ENCODE measurements at places on chromosomes 12 and 14.

DNA sequence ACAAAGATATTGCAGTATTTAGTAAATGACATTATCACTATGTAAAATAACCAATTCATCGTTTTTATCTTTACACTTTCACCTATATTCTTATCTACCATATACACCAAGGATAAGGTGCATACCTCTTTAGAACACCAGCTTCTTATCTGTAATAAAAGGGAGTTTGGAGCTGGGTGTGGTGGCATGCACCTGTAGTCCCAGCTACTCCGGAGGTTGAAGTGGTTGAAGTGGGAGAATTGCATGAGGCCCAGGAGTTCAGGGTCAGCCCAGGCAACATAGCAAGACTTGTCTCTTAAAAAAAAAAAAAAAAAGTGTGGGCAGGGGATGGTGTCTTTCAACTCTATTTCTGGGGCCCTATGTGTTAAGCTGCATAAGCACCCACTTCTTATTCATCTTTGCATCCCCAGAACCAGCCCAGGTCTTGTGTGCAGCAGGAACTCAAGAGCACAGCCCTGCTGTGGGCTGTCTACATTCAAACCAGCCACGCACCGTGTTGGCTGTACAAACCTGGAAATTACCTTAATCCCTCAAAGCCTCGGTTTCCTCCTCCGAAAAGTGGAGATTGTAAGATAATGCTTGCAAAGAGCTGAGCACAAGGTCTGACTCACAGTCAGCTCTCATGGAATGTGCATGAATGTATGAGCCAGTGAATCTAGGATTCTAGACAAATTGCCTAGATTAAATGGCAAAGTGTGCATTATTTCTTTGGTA, 256.6 kb upstream of the FOXN3 start:
- DNase-seq: no peak

GRCh38 chr12:29551812-29552211, 54.3 kb upstream of the OVCH1 start:
- no peak for DNase-seq

GRCh38 chr14:24887623-24888304, 162.2 kb downstream of the STXBP6 start:
- no peak for DNase-seq

GRCh38 chr12:107610021-107610859, 75.4 kb upstream of the PWP1 start:
- DNase-seq: peak; percentile 73

DNA sequence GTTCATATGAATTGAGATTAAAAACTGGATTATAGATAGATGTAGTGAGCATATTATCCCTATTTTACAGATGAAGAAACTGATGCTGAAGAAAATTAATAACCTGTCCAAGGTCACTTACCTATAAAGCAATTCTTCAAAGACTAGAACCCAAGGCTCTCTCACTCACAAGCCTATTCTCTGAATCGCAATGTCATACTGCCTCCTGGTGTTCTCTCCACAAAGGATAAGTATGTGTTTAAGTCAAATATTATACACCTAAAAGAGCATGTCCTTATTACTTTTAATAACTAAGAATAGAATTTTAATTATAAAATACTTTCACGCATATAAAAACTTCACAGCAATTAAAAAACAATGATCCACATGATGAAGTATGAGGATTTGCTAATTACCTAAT, 721.3 kb upstream of the USP15 start:
- DNase-seq: peak; percentile 23

DNA sequence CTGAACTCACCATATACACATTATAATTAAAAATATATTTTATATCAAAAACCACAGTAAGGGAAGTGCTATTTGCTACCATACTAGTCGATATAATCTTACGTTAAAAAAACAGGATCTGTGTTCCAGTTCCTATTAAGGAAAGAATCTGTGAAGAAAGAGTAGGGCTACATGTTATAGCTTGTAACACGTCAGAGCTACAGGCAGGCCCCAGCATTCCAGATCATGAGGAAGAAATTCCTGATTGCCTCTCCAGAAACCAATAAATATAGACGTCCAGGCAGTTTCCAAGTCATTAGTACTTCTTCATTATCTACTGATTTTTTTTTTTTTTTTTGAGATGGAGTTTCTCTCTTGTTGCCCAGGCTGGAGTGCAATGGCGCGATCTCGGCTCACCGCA, 20.6 kb downstream of the SGPP1 start:
- DNase-seq: no peak

DNA sequence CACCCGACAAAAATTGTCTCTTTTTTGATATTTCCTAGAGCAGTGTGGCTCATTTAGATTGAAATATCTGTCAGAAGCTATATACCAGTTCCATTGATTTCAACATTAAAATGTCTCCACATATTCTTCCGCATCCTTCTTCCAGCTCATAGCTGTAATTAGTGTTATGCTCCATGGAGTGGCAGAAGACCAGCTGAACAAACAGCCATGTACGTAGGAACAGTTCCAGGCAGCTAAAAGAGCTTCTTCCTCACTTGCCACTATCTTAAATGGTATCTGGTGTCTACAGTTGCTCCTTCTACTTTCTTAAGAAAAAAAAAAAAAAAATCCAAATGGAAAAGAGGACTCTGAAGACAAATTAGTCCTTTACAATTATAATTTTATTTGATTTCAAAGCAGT, 848.0 kb downstream of the DIO2 start:
- DNase-seq: no peak

DNA sequence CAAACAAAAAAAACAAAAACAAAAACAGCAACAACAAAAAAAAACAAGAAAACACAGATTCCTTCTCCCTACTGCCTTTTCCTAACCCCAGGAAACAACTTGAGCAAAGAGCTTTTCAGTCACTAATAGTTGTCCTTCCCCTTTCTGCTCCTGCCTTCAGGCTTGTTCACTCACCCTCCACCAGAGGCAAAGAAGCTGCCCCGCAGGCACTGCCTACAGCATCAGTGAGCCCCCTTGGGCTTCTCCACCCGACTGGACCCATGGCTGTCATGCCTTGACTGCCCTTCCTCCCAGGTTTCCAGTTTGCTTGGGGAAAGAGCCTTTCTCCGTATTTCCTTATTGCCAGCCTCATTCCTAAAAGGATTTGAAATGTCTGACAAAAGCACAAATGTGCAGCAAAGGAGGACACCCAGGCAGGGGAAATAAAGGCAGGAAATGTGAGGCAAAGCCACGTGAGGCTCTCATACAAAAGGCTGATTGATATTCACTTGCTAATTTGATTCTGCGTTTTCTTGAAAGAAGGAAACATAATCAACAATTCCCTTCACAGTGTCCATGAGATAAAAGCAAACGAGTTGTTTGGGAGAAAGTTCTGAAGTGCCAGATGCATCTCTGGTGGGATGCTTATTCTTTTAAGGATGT, 85.7 kb downstream of the GPATCH2L start:
- peak; percentile 52 for DNase-seq

DNA sequence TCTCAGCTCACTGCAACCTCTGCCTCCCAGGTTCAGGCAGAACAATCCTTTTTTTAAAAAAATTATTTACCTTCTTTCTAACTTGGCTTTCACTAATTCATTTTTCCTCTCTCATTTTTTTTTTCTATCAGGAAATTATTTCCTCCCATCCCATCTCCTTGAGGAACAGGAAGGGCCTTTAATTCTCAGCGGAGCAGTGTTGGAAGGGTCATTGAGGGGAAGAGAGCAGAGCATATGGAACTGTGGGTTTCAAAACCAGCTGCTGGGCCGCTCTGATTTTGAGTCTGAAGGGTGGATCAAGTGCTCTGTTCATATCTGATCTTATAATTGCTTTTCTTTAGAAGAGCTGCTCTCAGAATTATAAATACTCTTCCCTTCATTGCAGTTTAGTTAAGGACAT, 29.0 kb downstream of the NUBPL start:
- no peak for DNase-seq

DNA sequence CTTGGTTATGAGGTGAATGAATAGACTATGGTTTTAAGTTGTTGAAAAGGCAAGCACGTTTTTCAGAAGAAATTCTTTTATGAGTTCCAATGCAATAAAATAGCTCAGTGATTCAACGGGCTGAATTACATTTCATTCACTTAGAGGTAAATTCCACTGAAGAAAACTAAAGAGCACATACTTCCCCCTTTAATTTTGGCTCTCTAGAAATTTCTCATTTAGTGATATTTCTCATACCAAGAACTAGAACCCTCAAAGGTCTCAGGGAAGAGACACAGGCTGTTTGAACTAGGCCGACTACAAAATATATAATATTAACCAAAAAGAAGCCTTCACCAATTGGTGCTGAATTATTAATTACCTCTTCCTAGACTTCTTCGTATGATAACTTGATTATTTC, 68.6 kb downstream of the TAOK3 start:
- DNase-seq: no peak

DNA sequence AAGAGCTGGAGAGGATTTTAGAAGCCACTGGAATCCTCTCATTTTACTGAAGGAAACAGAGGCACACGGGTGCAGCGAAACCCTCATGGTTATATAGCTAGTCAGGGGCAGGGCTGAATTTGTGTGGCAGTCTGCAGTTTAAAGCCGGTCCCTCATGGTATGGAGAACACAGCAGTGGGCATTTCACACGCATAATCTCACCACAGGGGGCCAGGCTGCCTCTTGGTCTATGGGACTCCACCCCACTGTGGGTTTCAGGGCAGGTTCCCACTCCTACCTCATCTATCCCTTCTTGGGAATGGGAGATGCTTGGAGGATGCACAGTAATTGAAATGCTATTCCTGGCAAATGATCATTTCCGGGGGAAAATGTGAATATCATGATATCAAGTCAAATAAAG, 400.6 kb downstream of the RGS6 start:
- DNase-seq: peak; percentile 32

DNA sequence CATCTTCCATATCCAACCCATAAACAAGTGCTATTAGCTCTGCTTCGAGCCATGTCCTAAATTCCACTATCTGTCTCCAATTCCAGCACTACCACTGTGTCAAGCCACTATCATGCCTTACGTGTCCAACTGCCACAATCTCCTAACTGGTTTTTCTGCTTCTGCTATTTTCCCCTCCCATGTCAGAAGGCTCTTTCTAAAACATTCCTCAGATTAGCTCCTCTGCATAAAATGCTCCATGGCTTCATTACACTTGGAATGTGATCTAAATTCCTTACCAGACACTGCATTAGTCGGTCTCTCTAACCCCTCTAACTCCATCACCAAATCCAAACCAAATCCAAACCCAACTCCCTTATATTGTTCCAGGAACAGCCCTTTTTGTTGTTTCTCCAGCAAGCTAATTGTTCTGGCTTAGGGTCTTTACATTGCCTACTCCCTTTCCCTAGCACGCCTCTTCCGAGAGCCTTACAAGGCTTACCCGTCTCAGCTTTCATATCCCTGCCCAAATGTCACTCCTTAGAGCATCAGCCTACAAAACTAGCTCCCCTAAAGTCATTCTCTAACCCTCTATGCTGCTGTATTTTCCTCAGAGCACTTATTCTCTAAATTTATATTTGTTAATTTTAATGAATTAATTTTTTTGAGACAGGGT, 139.7 kb downstream of the HELB start:
- peak; percentile 51 for DNase-seq

GRCh38 chr12:118193958-118194357, 58.0 kb downstream of the PEBP1 start:
- no peak for DNase-seq

- no peak for DNase-seq
Measured at GRCh38 chr12:75155962-75156361, 53.7 kb downstream of the KCNC2 start.

- DNase-seq: no peak
Measured at GRCh38 chr14:103559766-103560165, 2.7 kb downstream of the BAG5 start.

DNA sequence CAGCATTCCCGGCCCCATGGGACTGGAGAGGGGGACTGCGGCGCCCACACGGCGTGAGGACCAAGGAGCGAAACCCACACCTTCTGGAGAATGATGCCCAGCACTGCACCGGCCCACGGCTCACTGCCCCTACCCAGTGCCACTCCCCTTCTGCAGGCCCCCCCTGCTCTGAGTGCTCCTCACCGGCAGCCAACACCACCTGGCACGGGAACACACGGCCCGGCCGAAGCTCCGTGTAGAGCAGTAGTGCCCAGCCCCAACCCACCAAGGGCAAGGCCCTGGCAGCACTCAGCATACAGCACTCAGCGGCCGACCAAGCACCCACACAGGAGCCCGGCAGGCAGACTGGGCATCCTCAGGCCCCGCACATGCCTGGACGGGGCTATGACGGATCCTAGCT, 13.4 kb downstream of the BTBD6 start:
- no peak for DNase-seq

DNA sequence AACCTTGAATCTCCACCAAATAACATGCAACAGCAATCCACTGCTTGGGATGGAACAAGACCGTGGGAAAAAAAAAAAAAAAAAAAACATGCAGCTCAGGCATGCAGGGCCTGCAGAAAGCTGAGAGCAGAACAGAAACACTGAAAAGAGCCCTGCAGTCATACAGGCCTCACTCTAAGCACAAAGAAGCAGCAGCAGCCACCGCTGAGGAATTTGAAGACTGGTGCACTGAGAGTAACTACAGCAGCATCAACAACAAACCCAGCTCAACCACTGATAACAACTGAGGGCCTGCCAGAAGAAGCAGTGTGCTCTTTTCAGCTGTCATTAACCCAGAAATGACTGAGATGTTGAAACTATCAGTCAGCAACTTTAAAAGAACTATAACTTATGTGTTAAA, 354.7 kb upstream of the TMTC1 start:
- peak; percentile 71 for DNase-seq

DNA sequence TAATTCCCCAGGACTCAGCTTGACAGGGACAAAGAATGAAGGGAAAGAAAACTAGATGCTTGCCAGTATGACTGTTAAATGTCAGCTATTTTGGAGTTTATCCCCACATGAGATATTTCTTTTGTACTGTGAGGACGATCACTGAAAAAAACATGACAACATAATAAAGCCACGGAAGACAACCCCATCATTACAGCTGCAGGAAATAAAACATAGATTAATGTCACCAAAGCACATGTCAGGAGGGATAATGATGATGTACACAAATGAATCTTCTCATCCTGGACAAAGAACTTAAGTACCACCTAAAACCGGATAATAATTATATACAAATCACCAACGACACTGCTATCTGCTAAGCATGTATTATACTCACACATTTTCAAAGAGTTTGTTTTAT, 84.6 kb upstream of the GRIP1 start:
- DNase-seq: no peak
